Breast epithelium (tissue), 4 donors: ENCODE measurements at places on chromosomes 11 and 22.

GRCh38 chr11:65954771-65955170 lies 6.8 kb upstream of the SART1 start:
- H3K27ac ChIP-seq, result no peak overlapping the region
- no peaks in the 10 kb centered on the region for H3K36me3 ChIP-seq
- no peak for DNase-seq
- H3K4me3 ChIP-seq, result no peak overlapping the region

- no peaks in the 10 kb centered on the region for H3K27me3 ChIP-seq
- no peak overlapping the region for H3K4me3 ChIP-seq
- no peaks in the 10 kb centered on the region for H3K4me1 ChIP-seq
- H3K27ac ChIP-seq, result no peak overlapping the region
- no peaks in the 10 kb centered on the region for H3K36me3 ChIP-seq
These were observed 7.0 kb downstream of the GAL start for GRCh38 chr11:68691402-68691784.

DNA sequence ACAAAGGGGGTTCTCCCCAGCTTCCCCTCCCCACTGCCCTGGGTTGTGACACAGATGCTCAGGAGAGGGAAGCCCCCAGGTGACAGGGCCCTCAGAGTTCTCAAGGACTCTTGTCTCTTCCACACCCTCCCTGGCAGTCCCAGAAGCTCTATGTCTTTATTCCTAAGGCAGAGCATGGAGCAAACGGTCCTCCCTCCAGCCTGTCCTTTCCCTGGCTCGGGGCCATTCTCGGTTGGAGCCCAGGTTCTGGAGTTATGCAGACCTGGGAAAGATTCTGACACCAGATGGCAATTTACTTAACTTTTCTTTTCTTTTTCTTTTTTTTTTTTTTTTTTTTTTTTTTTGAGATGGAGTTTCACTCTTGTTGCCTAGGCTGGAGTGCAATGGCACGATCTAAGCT lies 186.6 kb downstream of the CEP164 start:
- no peaks in the 10 kb centered on the region for H3K36me3 ChIP-seq
- DNase-seq, result no peak
- no peaks in the 10 kb centered on the region for H3K4me1 ChIP-seq
- no peak overlapping the region for H3K27ac ChIP-seq

- no peak overlapping the region for H3K27ac ChIP-seq
- no peak overlapping the region for H3K4me3 ChIP-seq
- peaks cover 3% of the 10 kb centered on the region for H3K4me1 ChIP-seq
- no peaks in the 10 kb centered on the region for H3K27me3 ChIP-seq
These were observed 31.8 kb downstream of the FAM118A start for GRCh38 chr22:45341498-45341897.

DNA sequence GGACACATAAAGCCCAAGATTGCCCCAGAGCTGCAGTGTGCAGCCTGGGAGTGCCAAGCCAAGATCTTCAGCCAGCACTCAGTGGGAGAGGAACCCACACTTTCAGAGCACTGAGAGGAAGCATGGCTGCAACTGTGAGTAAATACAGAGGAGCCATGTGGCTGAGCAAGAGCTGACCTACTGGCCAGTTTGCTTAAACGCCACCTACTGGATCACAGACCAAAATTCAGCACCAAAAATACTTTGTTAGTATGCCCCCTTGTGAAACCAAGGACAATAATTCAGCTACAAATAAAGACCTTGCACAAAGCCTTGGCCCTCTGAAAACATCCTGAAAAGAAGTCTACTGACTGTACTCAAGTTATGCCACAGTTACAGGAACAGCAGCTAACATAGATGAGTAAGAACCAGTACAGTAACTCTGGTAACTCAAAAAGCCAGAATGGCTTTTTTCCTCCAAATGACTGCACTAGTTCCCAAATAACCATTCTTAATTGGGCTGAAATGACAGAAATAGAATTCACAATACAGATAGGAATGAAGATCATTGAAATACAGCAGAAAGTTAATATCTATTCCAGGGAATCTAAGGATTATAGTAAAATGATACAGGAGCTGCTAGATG lies 10.1 kb upstream of the OR4A15 start:
- H3K36me3 ChIP-seq, result no peaks in the 10 kb centered on the region
- no peak overlapping the region for H3K27ac ChIP-seq
- no peaks in the 10 kb centered on the region for H3K4me1 ChIP-seq
- H3K27me3 ChIP-seq, result no peaks in the 10 kb centered on the region

GRCh38 chr22:29306835-29307595 lies 565 bp downstream of the GAS2L1 start:
- peak overlapping the region; percentile 89 for H3K27ac ChIP-seq
- H3K4me1 ChIP-seq, result peaks cover 32% of the 10 kb centered on the region
- no peaks in the 10 kb centered on the region for H3K27me3 ChIP-seq
- peak; percentile 67 for DNase-seq

DNA sequence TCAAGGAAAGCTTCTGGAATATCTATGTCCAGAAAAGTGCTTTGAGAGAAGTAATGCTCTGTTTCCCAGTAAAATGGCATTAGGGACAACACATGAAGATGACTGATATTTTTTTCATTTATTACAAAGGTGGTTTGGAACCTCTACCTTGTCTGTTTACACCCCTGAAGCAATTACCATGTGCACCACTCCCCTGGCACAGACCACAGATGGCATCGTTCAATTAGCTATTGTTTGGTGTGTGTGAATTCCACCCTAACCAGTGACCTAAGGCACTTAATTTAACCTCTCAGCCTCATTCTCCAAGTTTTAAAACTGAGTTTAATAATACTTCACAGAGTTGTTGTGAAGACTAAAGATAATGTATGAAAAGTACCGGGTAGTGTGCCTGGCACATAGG lies 127.6 kb upstream of the BMAL1 start:
- no peak overlapping the region for H3K4me3 ChIP-seq
- no peaks in the 10 kb centered on the region for H3K27me3 ChIP-seq
- peak overlapping the region; percentile 82 for H3K27ac ChIP-seq

- H3K4me1 ChIP-seq, result no peaks in the 10 kb centered on the region
- DNase-seq, result no peak
- H3K27me3 ChIP-seq, result no peaks in the 10 kb centered on the region
- H3K4me3 ChIP-seq, result no peak overlapping the region
These were observed 2.0 kb downstream of the LRRC74B start for GRCh38 chr22:21047730-21048129.

DNA sequence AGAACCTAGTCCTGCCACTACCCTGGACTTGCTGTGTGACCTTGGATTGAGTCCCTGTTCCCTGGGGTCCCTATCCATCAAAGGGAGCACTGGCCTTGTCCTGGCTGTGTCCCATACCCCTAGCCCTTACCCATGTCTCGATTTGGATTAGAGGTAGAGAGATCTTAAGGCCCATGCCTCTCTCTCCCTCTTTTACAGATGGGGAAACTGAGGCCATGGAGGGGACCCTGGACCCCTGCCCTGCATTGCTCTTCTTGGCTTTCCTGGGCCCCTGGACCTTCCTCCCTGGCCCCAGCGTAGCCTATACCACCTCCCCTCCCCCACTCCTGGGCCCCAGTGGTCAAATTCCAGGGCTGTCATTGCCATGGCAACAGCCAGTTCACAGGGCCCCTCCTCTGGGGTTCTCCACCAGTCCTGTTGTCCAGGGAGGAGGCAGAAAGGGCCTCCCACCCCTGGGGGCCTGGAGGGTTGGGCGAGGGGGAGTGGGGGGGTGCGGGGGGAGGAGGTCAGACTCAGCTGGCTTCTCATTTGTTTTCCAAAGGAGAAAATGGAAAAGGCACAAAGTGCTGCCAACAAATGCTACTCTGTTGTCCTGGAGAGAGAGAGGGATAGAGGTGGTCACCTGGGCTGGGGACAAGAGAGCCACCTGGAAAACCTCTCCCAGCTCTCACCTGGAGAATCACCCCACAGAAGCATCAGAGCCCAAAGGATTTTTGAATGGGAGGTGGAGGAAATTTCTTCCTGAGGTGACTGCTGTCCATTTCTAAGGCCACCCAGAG lies 23.3 kb downstream of the ARHGEF17 start:
- H3K4me1 ChIP-seq, result peaks cover 38% of the 10 kb centered on the region
- no peaks in the 10 kb centered on the region for H3K36me3 ChIP-seq
- DNase-seq, result no peak
- peak overlapping the region; percentile 84 for H3K27ac ChIP-seq
- H3K27me3 ChIP-seq, result no peaks in the 10 kb centered on the region
- H3K4me3 ChIP-seq, result no peak overlapping the region

DNA sequence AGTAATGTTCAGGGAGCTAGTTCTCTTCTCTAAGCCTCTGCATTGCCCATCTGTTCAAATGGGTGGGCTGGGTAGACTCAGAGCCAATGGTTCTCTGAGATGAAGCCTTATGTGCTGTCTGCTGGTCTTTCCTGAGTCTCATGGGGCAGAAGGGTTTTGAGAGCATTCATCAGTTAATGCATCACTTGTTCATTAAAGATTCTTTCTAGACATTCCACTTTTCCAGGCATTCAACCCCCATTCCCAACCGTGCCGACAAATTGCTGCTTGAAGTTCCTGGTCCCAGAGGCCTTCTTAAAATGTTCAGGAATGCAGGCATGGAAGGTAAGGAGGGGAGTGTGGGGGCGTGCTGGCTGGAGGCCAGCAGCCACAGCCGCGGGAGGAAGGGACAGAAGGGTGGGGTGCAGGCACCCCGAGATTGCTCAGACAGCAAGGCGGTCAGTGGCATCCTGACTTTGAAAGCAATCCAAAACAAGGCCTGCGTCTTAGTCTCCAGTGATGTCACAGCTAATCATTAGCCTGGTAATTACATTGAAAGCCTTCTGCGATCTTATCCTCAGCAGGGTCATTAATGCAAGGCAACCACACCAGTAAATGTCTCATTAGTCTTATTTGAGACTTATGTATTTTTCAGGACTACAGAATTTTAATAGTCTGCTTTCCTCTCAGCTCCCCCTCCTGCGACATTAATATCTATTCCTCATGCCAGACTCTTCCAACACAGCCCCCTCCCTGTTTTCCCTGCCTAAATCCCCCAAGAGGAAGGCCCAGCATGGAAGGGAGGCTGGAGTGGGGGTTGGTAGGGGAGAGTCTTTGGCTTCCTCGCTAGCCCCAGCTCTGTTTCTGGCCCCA lies 328.8 kb downstream of the MIAT start:
- H3K27ac ChIP-seq, result no peak overlapping the region
- no peaks in the 10 kb centered on the region for H3K27me3 ChIP-seq
- DNase-seq, result no peak
- H3K4me1 ChIP-seq, result no peaks in the 10 kb centered on the region
- H3K4me3 ChIP-seq, result no peak overlapping the region

DNA sequence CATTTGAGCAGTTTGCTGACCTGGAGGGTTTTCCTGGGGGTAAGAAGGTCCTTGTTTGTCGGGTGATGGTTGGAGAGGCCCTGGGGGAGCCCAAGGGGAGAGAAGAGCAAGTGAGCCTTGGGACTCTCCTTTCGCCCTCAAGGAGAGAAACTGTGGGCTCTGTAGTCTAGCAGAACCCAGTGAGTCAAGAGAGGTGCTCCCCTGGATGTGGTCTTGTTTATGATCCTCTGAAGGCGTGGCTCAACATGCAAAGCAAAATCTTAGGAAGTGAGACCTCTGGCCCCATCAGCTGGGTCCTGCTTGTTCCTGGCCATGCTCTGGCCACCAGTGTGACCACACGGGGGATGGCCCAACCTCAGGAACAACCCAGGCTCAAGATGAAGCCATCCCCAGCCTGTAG lies 66.5 kb upstream of the ALX4 start:
- no peaks in the 10 kb centered on the region for H3K27me3 ChIP-seq
- H3K27ac ChIP-seq, result no peak overlapping the region
- H3K36me3 ChIP-seq, result no peaks in the 10 kb centered on the region
- no peaks in the 10 kb centered on the region for H3K4me1 ChIP-seq
- no peak overlapping the region for H3K4me3 ChIP-seq

DNA sequence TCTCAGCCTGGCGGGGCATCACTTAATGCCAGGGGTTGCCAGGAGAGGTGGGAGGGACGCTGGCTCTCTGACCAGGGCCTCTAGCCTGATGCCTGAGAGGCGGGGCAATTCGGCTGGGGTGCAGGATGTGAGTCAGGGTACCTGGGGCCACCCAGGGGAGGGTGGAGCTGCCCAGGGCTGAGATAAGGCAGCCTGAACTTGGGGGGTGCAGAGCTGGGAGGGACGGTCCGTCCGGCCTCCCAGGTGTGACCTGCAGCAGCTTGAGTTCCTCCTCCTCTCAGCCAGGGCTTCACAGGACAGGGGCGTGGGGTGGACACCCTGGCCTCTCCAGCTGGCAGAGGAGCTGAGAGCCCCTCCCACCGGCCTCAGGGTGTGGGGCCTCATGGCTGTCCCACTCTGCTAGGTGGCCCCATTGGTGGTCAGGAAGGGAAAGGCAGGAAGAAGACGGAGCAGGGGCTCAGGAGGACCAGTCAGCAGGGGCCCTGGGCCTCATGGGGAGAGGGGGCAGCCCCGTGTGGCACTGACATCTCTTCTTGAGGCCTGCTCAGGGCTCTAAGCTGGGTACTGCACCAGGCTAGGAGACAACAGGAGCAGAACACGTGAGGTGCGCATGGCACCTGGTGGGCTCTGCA lies 942 bp upstream of the RPS6KA4 start:
- H3K4me1 ChIP-seq, result peaks cover 4% of the 10 kb centered on the region
- H3K36me3 ChIP-seq, result no peaks in the 10 kb centered on the region
- H3K27me3 ChIP-seq, result no peaks in the 10 kb centered on the region

DNA sequence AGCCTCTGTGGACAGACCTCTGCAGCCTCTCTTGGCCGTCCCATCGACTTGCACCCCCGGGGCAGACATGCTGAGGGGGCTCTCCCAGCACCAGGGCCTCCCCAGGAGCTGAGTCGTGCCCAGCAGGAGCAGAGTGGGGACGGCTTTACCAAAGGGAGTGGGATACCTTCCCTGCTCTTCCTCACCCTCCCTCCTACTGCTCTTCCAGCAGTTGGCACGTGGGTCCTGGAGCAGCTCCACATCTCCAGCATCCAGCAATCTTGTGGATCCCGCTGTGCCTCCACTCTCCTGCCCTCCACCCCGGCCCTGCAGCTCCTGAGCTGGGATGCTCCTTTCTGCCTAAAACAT lies 854.0 kb downstream of the BRD1 start:
- H3K36me3 ChIP-seq, result no peaks in the 10 kb centered on the region
- no peaks in the 10 kb centered on the region for H3K4me1 ChIP-seq
- no peak for DNase-seq
- H3K27me3 ChIP-seq, result no peaks in the 10 kb centered on the region

DNA sequence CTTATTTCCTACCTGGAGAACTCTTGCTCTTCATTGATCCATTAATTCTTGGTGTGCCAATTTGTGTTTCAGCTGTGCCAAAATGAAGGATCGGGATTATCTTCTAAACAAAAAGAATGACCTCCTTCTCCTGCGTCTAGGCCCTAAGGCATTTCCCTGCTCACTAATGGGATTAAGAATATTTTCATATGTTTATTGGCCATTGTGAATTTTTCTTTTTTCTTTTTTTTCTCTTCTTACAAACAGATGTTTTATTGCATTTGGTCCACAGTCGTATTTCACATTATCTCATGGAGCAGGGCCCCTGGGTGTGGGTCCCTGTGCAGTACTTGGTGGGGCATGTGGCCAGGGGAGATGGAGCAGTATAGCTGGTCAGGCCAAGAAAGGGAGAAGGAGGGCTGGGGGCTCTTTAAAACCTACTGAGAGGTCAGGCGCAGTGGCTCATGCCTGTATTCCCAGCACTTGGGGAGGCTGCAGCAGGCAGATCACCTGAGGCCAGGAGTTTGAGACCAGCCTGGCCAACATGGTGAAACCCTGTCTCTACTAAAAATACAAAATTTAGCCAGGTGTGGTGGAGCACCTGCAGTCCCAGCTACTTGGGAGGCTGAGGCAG lies 35.3 kb upstream of the HORMAD2 start:
- H3K27me3 ChIP-seq, result no peaks in the 10 kb centered on the region
- H3K4me1 ChIP-seq, result no peaks in the 10 kb centered on the region
- no peak for DNase-seq
- H3K27ac ChIP-seq, result peak overlapping the region; percentile 81

GRCh38 chr11:35633827-35634423 lies 15.7 kb downstream of the FJX1 start:
- no peak overlapping the region for H3K4me3 ChIP-seq
- H3K27ac ChIP-seq, result no peak overlapping the region
- no peak for DNase-seq
- no peaks in the 10 kb centered on the region for H3K27me3 ChIP-seq
- H3K36me3 ChIP-seq, result no peaks in the 10 kb centered on the region
